T47D (cell line): ENCODE measurements at places on chromosomes 2 and 18.

- DNase-seq, result no peak
Measured at GRCh38 chr2:95015261-95015912, 10.1 kb upstream of the MAL start.

- no peak for DNase-seq
Measured at GRCh38 chr2:29799628-29800027, 121.8 kb downstream of the ALK start.

GRCh38 chr18:74501386-74501785, 5.2 kb downstream of the CNDP2 start:
- peak; percentile 35 for DNase-seq

DNA sequence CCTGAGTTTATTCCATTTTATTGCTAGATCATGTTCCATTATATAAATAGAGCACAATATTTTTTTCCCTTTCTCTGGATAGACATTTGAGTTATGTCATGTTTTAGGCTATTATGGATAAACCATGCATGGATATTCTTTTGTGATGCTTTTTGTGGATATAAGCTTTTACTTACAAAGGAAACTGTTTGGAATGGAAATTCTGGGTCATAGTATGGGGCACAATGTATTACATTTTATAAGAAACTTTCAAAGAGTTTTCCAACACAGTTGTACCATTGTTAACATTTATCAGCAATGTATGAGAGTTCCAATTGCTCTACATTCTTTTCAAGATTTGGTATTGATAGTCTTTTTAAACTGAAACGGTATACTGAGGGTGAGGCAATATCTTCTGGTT, 749.4 kb downstream of the SOCS6 start:
- no peak for DNase-seq

GRCh38 chr2:183250472-183250871, 126.2 kb downstream of the NUP35 start:
- DNase-seq, result no peak

- no peak for DNase-seq
Measured at GRCh38 chr2:118830118-118830517, 17.3 kb downstream of the EN1 start.

DNA sequence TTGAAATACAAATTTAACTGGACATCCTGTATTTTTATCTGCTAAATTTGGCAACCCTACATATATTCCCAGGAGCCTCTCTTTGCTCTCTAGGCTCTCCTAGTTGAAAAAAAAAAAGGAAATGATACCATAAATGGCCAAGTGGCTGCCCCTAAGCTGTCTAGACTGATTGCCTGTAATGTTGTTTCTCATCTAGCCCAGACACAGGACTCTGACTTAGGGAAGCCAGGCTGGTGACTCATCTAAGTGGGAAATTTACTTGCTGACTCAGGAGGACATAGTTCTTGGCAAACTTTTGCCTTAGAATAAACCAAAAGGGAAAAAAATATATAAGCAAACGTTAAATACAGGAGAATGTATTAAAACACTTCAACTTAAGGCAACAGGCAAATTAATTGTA, 14.6 kb upstream of the ITGAV start:
- no peak for DNase-seq

GRCh38 chr2:128495996-128496547, 177.4 kb upstream of the HS6ST1 start:
- DNase-seq, result no peak

- DNase-seq, result no peak
Measured at GRCh38 chr18:74506448-74507084, 10.4 kb downstream of the CNDP2 start.

- no peak for DNase-seq
Measured at GRCh38 chr2:215372968-215373649, 61.2 kb downstream of the ATIC start.

DNA sequence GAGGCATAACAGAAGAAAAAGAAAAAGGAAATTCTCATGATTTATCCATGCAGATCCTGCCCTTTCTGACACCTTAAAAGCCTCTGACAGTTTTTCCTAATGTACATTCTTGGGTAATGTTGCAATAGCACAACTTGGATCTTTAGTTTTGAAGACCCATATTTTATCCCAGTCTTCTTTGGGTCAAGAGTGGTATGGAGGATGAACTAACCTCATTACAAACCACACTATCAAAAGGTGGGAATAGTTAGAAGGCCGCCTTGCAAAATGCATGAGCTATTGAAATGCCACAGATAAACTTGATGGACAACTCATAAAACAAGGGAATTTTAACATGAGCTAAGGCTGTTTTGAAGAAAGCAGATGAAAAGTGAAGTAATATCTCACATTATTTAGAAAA, 1479.8 kb upstream of the ACVR2A start:
- DNase-seq, result no peak

DNA sequence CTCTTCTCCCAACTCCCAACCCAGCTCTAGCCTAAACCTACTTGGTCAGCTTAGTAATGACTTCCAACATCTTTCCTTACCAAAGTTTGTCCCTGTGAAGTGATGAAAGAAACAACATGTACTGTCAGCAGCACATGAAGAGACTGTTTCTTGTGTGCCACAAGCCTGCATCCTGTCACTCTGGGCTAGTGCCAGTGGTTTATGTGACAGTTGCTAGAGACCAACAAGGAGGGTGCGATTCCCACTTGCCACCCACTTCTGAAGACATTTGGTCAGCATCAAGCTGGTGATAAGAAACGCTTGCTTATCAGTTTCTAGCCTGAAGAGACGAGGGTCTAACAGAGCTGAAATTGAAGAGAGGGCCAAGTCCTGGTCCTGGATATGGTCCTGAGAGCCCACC, 132.6 kb downstream of the COL4A4 start:
- no peak for DNase-seq

GRCh38 chr2:94982675-94983074, 42.8 kb upstream of the MAL start:
- no peak for DNase-seq

- no peak for DNase-seq
Measured at GRCh38 chr2:7009207-7009911, 92.1 kb downstream of the RNF144A start.

GRCh38 chr2:186913870-186914269, 64.9 kb upstream of the ZSWIM2 start:
- DNase-seq, result no peak

GRCh38 chr2:235558572-235558971, 64.7 kb downstream of the AGAP1 start:
- DNase-seq, result no peak

DNA sequence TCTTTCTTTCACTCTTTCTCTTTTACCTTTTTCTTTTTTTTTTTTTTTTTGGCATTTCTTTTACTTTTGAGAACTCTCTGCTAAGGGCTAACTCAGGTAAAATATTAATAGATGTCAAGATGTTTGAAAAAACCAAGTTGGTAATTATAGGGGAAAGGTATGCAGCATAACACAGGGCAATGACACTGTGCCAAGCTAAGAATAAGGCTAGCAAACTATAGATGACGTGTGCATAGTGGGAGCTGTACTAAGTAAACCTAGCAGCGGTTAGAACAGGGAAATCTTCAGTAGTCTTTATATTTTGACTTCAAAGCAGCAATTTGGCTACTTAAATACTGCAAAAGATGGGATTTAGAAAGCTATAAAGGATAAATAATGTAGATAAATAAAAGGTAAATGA, 415.4 kb upstream of the RGPD4 start:
- no peak for DNase-seq

GRCh38 chr18:36296650-36297416, 680 bp upstream of the FHOD3 start:
- peak; percentile 24 for DNase-seq

- no peak for DNase-seq
Measured at GRCh38 chr18:70981400-70982140, 692.7 kb downstream of the SOCS6 start.

DNA sequence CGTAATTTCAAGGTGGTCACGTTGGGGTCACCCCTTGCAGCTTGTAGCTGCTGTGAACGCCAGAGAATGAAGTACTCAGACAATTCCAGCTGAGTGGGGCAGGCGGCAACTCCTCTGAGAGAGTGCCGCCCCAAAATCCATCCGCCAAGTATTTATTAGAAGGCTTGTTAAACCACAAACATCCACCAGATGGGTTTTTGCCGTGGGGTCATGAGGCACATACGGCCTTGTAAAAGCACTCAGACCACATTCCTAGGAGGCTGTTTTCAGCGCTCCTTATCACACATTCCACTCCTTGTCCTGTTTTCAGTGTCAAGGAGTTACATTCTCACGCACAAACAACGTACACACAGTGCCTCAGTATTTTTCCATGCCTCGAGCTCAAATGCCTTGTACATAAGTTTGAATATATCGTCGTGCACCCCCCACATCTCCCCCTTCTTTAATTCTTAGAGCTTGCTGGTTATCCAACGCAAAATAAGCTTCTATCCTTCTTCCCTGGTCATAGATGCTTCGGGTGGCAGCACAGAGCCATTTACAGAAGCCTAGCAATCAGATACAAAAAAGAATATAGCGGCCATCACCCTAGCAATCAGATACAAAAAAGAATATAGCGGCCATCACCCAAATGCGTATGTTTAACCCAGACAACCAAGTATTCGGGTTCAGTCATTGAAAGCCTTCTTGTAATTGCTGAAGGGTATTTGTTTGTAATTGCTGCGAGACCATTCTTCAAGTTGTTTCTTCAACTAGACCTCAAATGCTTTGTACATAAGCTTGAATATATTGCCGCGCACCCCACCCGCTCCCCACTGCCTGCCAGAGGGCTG, 7.3 kb downstream of the ALPP start:
- peak; percentile 78 for DNase-seq

- DNase-seq, result no peak
Measured at GRCh38 chr2:134875309-134875708, 36.9 kb downstream of the ACMSD start.

DNA sequence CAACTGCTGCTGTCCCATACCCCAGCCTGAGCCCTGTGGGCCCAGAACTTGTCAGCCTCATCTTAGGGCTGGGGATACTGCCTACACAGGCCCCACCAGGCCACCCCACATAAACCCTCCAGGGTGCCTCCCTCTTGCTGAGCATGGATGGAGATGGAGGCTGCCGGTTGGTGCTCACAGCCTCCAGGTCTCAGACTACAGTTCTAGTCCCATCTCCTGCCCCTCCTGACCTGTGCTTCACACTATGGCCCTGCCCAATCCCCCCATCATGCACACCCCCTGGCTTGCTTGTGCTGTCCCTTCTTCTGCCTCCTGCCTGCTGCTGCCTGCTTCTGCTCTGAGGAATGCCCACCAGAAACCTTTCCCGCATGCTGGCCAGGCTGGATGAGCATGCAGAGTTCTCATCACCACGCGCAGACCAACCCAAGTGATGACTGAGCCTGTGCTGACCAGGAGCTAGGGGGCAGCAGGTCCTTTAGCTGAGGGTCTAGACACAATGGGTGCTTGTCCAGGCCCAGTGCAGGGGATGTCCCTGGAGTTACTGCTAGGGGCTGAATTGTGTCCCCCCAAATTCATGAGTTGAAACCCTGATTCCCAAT, 138.4 kb upstream of the HS6ST1 start:
- no peak for DNase-seq

GRCh38 chr18:9539283-9539682, 64.0 kb downstream of the RALBP1 start:
- DNase-seq, result no peak

GRCh38 chr2:197828464-197829135, 24.2 kb downstream of the PLCL1 start:
- DNase-seq, result no peak
